ENCODE measurements at places on chromosomes 1 and 21. TPM values are rescaled to one million over a fixed set of nuclear protein-coding genes. Genes with fewer than 3 reads are reported as not detected.
A peak's percentile ranks its signal among the peaks of the same experiment; 100 is the strongest.

GRCh38 chr1:26081267-26082019 is 14.0 kb upstream of the TRIM63 start:
- peak; percentile 54 for DNase-seq

- DNase-seq: no peak
Observed at GRCh38 chr1:36531833-36532232, 49.1 kb upstream of the CSF3R start.

SWT1 gene
- 2.0 TPM for total RNA-seq

TSPAN1 gene
- 0.64 TPM for total RNA-seq

PRMT6 gene
- total RNA-seq: 21.3 TPM

Measured in H4 (cell line).